ENCODE measurements at places on chromosomes 13 and 19. TPM values are rescaled to one million over a fixed set of nuclear protein-coding genes. Genes with fewer than 3 reads are reported as not detected.

OR1I1 gene
- total RNA-seq = not detected

CGB5 gene
- total RNA-seq = not detected

FUT1 gene
- 0.26 TPM for total RNA-seq

AMER2 gene
- total RNA-seq = not detected

SLC8A2 gene
- 0.05 TPM for total RNA-seq

OR10H1 gene
- total RNA-seq = not detected

STAP2 gene
- total RNA-seq = 14.2 TPM

GRCh38 chr13:106874323-106874722 is 306.4 kb upstream of the ARGLU1 start:
- DNase-seq = no peak

DNA sequence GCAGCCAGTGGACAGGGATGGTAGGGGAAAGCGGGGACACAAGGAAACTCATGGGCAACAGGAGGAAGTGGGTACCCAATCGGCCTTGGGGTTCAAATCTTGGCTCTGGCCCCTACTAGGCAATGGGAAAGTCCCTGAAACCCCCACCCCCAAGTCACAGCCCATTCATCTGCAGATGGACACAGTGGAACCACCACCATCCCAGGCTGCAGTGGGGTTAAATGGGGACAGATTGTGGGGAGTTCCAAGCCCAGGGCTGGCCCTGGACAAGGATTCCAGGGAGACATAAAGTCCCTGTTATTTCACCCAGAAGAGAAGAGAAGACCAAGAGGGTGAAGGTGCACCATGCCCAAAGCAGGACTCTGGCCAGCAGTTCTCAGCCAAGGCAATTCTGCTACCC is 48.5 kb downstream of the CPAMD8 start:
- DNase-seq = no peak

GRCh38 chr19:14770136-14770535 is 8.2 kb downstream of the ADGRE2 start:
- DNase-seq = no peak

DNA sequence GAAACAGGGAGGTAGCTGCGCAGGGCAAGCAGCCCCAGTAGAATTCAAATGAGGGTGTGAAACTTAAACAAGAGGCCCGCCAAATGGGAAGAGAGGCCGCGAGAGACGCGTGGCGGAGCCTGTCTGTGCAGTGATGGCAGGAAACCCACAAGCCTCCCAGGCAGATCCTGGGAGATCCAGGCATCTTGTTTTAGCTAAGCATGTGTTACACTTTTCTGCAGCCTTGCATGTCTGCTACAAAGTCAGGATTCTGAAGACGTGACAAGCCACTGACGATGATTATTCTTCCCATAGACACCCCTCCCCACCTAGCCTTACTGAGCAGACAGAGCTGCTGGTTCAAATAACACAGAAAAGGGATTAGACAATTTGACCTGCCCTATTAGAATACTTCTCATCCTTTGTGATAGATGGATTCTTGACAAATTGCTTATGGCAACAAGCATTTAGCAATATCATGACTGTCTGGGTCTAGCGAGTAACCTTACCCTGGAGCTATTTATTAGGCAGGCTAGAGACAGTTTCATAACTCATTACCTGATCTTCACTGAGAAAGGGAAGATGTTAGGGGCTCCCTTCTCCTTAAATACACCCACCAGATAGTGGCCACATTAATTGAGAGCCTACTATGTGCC is 185.2 kb upstream of the IRS2 start:
- DNase-seq = no peak

DNA sequence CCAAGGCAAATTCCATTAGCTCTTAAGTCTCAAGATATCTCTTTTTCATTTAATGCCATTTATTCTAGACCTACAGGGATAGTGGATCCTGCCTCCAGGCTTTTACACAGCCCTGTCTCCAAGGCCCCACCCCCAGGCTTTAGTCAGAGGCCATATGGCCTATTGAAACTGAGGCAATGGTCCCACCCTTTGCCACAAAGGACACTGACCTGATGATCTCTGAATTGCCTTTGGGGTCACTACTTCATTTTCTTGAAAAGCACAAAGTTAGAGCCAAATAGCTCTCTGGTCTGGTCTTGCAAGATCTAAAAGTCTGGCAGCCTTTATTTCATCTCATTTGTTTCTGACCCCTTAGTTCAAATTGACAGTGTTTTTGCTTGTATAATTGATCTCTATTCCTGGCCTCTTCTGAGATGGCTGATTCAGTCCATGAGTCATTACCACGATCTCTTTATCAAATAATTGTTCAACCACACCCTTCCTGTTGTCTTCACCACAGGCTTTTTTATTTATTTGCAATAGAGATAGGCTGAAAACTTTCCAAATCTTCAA is 209.8 kb downstream of the FGF14 start:
- DNase-seq = no peak

DNA sequence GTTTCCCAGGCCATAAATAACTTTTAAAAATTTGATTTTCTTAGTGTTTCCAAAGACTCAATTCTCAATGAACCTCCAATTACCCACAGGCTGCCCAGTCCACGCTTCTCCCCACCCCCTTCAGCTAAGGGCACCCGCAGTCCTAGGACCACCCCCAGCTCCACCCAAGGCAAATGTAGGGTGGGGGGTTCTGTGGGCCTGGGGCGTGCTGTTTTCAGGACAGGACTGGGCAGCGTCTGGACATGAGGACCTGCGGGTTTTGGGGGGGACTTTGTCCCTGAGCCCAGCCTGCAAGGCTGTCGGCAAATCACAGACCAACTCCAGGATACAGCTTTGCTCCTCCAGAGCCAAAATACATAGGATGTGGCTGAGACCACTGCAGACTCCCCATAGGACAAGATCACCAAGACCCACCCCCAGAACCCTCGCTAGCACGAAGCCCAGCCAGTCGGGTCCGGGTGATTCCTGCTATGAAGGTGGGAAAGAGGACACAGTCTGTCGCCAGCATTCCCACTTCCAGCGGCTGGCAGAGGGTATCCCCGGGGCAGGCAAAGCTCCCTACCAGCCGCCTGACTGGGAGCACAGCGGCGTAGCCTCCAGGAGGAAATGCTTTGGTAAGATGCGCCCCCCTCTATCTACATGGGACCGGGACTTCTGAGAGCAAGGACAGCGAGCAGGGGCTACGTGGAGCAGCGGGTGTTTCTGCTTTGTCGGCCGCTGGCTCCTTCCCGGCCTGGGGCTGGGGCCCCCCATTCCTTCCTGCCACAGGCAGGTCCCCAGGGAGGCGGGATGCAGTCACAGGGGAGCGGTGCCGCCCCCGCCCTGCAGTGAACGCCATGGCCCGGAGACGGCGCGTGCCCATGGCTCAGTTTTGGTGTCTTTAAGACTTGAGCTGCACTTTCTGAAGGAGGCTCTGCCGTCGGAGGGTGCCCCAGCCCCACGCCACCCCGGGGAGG is 1.6 kb upstream of the TIMM13 start:
- no peak for DNase-seq

DNA sequence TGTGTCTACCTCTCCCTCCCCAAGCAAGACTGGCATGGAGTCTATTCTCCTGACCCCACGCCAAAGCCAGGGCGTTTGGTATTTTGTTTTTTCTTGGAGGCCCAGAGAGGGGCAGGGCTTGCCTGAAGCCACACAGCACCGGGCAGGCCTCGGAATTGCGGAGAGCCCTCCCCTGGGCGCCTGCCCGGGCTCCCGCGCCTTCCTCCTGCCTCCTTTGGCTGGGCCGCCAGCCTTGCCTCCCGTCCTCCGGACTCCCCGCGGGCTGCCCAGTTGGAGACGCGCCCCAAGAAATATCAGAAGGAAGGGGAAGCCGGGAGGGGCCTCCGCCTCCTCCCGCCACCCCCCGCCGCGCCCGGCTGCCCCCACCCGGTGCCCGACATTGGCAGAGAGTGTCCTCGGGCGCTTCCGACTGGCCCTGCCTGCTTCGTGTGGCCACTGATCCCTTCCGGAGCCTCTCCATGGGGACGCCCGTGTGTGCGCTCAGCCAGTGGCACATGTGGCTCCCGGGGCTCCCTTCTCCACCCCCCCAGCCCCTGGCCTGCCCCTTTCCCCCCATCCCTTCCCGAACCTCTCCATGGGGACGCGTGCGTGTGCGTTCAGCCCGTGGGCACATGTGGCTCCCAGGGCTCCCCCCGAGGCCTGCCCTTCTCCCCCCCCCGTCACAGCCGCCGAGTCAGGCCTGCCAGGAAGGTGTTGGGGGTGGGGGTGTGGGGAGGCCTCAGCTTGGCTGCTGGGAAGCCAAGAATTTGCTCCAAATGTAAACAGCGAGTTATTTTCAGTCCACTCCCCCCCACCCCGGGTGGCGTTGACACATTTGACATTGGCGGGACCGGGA is 37.3 kb downstream of the NFIC start:
- no peak for DNase-seq

DNA sequence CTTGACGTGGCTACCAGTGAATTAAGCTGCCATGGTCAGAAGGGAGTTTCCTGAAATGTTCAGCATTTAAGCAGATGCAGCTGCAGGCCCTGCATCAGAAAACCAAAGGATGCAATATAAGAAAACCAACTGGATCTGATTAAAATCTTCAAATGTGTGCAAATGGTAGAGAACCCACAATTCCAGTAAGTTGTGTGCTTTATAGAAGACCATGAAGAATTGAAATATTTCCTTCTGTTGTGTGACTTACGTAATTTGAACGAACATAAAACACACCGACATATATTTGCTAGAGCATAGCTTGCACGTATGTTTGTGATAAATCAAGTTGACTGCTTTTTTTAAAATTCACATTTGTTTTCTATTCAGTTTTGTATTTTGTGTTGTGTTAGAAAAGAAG is 191.4 kb downstream of the COL4A1 start:
- DNase-seq = no peak

GRCh38 chr13:26343816-26344215 is 89.9 kb downstream of the CDK8 start:
- DNase-seq = no peak

DNA sequence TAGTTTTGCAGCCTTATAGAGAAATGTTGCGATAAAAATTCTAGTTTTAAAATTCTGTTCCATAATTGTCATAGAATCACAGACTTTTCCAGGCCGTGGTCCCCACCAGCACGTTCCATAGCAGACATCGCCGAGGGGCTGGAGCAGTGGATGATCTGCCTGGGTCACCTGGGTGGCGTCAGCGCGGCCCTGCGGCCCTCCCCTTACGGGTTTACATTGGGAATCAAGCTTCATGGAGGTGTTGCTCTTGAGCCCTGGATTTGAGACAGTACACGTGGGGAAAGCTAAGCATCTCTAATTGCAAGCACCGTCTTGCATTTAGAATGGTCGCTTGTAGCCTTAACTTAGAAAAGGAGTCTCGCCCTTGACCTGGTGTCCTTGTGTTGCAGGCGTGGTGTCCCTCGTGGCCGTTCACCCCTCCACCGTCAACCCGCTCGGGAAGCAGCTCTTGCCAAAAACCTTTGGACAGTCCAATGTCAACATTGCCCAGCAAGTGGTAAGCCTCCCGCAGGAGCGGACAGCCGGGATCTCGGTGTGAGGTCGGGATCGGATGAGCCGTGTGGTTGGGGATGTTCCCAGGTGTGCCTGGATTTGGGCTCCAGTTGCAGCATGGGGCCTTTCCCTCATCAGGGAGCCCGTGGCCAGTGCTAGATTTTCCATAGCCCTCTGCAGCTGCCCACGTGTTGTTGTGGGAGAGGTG is 35.1 kb downstream of the ATP4B start:
- no peak for DNase-seq

DNA sequence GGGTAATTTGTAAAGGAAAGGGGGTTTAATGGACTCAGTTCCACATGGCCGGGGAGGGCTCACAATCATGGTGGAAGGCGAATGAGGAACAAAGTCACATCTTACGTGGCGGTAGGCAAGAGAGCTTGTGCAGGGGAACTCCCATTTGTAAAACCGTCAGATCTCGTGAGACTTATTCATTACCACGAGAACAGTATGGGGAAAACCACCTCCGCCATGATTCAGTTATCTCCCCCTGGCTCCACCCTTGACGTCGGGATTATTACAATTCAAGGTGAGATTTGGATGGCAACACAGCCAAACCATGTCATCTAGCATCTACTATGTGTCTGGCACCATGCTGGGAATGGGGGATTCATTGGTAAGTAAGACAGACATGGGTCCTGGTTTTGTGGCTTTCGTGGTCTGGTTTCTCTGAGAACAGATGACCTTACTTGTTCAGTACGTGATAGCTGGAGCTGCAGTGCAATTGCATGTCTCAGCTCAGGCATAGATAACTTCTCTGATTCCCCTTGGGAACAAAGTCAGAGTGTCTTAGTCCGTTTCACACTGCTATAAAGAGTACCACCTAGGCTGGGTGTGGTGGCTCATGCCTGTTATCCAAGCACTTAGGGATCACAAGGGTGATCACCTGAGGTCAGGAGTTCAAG is 8.3 kb downstream of the ZNF554 start:
- no peak for DNase-seq

DNA sequence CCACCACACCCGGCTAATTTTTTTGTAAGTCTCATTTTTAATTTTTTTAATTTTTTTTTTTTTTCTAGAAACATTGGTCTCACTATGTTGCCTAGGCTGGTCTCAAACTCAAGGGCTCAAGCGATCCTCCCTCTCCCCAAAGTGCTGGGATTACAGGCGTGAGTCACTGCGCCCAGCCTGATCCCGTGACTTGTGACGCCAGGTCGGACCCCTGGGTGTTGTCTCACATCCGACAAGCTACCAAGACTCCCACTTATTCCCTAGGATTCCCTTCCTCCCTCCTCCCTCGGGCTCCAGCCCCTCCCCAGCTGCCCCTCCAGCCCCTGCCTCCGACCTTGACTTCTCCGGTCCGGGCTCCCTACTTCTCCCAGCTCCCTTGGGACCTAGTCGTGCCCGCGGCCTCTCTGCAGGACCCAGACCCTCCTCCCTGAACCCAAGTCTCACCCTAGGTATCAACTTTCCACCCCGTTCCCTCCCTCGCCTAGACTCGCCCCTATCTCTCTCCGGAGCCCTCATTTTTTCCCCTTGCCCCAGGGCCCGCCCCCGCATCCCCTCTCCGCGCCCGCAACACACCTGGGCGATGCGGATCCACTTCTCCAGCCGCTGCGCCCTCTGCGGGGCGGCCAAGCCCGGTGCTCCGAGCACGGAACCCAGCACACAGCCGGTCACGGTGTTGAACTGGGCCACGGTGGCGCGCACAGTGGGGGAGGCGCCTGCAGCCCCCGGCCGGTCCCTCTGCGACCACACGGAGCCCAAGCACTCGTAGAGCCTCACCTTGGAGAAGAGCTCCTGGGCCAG is 13.1 kb downstream of the RGL3 start:
- peak; percentile 73 for DNase-seq

GRCh38 chr19:44740351-44740824 is 8.1 kb upstream of the BCL3 start:
- no peak for DNase-seq

GRCh38 chr19:47625650-47626049 is 16.7 kb downstream of the BICRA start:
- DNase-seq = no peak

Measured in activated CD4-positive, alpha-beta T cell treated with anti-CD3 and anti-CD28 coated beads, Interleukin-2, amount 10 ng/mL, durations not matched to agents 24 days and 14 days (primary cell).